Bone marrow (tissue), 2 donors: ENCODE measurements at places on chromosomes 3 and 15.

- no peak for DNase-seq
These were observed 6.9 kb upstream of the PCSK6 start for GRCh38 chr15:101496198-101496986.

- no peak for DNase-seq
These were observed 131.3 kb upstream of the PRR20G start for GRCh38 chr3:127419182-127419581.

DNA sequence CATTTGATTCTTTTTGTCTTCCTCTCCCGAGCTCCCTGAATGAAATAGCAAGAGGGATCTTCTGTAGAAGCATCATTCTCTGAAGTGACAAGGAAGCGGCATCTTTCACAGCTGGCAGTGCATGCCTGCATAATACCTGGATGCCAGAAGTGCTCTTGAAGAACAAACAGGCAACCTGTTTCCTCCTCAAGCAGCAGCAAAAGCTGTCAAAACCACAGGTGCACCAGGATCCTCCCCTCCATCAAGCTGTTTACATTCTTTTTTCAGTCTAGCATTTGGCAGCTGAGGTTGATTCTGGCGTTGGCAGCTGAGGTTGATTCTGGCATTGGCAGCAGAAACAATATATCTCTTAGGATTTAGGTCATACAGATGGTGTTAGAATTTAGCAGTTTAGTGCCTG is 979.0 kb downstream of the TUSC7 start:
- no peak for DNase-seq

GRCh38 chr15:67611370-67612369 is 69.2 kb downstream of the MAP2K5 start:
- DNase-seq = no peak

- peak; percentile 50 for DNase-seq
These were observed at the start of gene RFTN1 for GRCh38 chr3:16513141-16514020. TSS of gene RFTN1 (minus strand) at chr3:16513699. CDS start at chr3:16493869, 19,830 bp downstream.

DNA sequence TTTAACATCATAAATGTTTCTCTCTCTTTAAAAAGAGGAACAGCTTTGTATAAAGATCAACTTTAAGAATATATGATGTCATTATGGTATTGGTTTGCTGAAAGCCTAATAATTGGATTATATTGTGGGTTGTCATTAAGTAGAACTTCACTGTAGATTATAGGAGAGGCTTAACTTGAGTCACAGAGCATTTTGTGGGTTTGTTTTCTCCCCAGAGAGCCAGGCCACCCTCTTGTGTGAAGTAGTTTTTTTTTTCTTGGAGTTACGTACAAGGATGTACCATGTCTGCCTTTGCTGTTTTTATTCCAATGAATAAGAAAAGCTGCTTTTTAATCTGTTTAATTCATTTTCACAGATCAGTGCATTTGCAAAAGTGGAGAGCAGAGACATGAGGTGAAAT is 354.8 kb upstream of the TBL1XR1 start:
- no peak for DNase-seq

DNA sequence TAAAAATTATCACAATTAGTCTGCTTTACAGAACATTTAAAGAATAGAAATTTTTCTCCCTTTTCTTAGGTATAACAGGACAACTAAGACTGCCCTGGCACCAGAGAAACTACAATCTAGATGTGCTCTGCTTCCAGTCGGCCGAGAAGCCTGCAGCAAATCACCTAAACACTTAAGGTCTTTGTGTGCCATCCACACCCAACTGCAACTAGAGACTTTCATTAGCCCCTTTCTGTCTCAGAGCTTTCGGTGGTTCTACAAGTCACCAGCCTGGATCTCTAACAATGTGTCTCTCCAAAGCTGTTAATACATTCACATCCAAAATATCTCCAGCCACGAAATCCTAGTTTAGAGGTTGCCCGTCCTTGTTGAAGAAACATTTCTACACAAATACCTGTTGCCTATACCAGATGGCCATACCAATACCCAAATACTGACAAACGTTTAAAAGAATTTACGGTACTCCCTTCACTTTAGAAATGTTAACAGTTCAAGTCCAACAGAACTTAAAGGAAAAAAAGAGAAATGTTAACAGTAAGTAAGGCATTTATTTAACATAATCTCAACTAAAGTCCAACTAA is 6.7 kb downstream of the PRC1 start:
- DNase-seq = no peak

DNA sequence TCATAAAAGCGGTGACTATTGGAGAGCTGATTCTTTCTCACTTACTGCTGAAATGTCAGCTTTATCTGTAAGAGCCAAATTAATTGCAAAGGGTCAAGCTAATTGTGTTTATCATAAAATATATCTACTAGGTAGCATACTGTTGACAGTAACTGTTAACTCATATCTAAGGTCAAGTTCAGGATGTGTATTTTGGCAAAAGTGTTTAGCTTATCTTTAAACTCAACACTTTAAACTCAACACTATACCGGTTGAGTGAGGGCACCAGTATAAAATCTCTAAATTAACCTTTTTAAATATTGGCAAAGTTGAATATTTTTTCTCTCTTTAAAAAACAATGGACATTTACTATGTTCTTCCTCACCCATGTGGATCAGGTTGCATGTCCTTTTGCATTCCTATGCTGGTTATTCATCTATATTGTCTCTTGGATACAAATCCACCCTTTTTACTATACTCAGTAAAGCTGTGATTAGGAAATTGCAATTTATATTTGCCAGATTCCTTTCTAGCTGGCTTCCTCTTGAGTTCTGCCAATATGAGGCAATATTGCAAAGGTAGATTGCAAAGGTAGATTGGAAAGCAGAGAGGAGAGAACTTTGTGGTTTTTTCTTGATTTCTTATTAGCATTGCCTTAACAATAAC is 344.6 kb upstream of the DCBLD2 start:
- no peak for DNase-seq

DNA sequence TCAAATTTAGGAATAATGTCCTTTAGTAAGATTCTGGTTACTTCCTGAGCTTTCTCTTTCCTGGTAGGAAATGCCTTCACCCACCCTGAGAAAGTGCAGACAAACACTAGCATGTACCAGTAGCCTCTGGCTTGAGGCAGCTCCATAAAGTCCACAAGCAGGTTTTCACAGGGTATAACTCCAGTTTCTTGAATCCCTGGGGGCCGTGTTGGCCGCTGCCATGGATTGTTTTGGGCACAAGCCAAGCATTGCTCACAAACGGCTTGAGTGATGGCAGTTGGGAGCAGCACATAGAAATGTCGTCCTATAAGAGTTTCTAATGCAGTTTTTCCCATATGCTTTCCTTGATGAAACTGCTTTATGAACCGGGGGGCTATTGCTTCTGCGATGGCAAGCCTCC is 164.1 kb downstream of the STXBP5L start:
- DNase-seq = no peak

DNA sequence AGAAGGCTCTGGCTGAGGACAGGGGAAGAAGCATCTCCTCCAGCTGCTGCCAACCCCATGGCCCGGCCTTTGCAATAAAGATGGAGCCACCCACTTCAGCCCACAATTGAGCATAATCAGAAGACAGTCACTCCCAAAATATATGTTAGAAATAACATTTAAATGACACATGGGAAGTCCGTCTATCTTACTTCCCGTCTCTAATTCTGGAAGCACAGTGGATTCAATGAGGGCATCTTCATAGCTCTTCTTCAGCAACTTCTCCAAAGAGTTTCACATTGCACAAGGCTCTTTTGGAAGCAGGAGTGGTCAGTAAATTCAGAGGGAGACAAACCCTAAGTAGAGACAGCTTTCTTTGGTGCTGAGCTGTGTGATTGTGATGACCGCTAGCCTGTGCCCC is 67.0 kb upstream of the SEC61A1 start:
- DNase-seq = no peak

DNA sequence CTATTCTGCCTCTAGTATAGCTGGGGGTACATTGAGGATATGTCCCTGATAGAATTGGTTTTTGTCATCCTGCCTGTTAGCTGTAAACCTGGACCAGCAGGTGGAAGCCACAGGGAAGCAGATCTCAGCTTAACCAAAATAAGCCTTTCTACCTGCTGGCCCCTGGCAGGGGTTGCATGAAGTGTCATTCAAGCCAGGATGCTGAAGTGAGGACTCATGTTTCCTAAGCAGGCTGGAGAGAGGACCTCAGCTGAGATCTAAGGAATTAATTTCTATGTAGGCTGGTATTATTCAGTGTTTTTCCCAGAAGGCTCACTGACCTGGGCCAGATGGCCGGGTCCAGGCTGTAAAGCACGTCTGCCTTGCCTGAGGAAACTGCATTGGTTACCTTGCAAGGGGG is 128.9 kb downstream of the MEGF11 start:
- DNase-seq = no peak

DNA sequence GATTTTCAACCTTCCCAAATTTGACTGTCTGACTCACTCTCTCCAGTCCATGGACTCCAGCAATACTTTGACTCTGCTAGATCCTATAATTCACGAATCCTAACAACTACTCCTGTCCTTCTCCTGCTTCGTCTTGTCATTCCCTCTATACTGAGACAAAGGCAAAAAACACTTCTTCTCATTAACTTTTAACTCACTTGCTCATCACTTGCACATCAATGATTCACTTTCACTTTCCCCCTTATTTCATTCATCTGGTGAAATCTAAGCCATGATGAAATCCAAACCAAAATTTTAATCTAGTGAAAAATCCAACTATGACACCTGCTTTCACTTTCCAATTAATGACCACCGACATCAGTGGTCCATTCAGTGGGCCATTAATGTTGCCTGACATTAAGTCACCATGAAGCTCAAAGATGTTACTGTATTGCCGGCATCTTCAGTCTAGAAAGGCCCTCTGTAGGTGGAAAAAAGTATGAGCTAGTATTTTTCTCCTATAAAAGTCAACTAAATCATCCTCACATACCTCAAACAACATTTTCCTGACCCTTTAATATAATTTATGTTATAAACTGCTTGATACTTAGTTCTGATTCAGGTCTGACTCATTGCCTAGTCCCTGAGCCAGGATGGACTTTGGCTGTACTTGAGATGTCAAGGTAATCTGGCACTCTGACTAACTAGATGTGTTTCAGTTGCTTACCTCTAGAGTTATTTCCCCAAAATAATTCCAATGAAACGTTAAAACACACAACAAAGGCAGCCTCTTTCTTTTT is 158.6 kb downstream of the CNTN6 start:
- no peak for DNase-seq

DNA sequence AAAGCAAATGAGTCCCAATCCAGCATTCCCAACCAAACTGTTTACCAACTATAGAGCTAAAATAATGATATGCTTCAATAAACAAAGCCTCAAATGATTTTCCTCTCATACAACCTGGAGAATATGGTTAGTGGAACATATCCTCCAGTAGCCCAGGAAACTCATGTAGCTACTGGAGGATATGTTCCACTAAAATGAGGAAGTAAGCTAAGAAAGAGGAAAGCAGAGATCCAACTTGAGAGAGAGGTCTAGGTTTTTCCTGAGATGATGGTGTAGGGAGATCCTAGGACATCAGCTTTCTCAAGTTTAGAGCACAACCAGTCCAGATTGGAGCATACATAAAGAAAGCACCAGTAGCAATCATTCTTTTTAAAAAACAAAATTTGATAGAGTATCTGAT is 44.6 kb upstream of the SLC4A7 start:
- no peak for DNase-seq

GRCh38 chr3:181210275-181210674 is 220.7 kb upstream of the DNAJC19 start:
- DNase-seq = no peak

- no peak for DNase-seq
These were observed 77.0 kb downstream of the ITGA11 start for GRCh38 chr15:68354923-68355322.

- DNase-seq = no peak
These were observed 171.8 kb upstream of the CDIN1 start for GRCh38 chr15:36407647-36408046.

DNA sequence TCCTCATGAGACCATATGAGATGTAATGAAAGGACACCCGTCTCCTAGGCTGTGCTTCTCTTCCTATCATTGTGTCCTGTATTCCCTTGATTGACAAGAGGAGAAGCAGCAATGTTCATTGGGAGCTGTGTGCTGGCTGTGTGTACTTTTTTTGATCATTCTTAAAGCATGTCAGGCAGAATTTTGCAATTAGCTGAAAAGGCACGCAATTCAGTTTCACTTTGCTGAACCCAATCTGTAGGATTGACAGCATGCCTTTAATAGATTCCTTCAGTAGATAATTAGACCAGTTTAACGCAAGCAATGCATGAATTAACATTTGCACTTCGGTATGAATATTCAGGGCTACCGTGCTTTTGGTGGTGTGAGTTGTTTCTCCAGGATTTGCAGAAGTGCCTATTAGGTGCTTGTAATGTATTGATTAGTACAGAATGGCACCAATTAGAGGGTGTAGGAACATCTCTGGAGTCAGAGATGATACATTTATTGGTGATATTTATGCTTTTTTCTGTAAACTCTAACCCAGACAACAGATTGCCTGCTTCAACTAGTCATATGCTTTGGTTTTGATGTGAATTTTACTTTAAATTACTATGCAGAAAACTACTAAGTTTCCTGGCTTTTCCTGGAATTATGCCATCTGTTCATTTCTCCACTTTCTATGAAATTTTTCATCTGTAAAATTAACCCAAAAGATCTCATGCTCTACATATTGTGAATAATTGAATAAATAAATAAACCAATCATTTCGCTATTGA is 114.3 kb downstream of the NSUN3 start:
- DNase-seq = no peak

DNA sequence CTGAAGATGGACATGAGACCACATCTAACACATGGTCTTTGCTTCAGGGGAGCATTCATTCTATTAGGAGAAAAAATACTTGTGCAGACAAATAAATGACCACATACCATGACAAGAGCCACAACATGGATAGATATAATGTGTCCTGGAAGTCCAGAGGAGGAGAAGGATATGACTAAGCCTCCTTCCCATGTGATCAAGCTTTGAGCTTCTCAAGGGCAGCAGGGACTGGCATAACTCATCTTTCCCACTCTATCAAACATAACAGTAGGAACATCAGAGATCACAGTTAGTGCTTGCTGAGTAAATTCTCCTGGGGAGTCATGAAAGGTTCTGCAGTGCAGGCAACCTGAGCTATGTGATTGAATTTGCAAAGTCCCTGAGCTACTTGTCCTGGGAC is 86.0 kb upstream of the LPP start:
- DNase-seq = no peak

DNA sequence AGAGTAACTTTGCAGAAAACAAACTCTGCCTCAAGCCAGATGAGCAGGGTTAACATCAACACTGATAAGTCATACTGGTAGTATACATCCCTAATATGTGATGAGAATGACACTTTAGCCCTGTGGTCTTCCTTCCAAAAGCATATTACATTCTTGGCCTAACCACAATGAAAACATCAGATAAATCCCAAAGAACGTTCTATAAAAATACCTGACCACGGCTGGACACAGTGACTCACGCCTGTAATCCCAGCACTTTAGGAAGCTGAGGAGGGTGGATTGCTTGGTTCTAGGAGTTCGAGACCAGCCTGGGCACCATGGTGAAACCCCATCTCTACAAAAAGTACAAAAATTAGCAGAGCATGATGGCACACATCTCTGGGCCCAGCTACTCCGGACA is 4.7 kb downstream of the TMCC1 start:
- DNase-seq = no peak
